Heart left ventricle (tissue), 16 donors: ENCODE measurements at places on chromosomes 16 and 17. TPM values are rescaled to one million over a fixed set of nuclear protein-coding genes. Genes with fewer than 3 reads are reported as not detected.

The KRTAP1-5 gene
- polyA plus RNA-seq: not detected

The SLC6A2 gene
- polyA plus RNA-seq: not detected

- DNase-seq: no peak
Observed at GRCh38 chr16:62963846-62964245, 927.6 kb upstream of the CDH8 start.

DNA sequence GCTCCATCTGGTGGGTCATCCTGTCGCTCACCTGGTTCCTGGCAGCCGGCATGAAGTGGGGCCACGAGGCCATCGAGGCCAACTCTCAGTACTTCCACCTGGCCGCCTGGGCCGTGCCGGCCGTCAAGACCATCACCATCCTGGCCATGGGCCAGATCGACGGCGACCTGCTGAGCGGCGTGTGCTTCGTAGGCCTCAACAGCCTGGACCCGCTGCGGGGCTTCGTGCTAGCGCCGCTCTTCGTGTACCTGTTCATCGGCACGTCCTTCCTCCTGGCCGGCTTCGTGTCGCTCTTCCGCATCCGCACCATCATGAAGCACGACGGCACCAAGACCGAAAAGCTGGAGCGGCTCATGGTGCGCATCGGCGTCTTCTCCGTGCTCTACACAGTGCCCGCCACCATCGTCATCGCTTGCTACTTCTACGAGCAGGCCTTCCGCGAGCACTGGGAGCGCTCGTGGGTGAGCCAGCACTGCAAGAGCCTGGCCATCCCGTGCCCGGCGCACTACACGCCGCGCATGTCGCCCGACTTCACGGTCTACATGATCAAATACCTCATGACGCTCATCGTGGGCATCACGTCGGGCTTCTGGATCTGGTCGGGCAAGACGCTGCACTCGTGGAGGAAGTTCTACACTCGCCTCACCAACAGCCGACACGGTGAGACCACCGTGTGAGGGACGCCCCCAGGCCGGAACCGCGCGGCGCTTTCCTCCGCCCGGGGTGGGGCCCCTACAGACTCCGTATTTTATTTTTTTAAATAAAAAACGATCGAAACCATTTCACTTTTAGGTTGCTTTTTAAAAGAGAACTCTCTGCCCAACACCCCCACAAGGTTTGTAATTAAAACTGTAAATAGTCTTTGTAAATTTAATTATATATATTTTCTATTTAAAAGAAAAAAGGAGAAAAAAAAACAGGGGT, 1.7 kb downstream of the FZD2 start:
- no peak for DNase-seq

DNA sequence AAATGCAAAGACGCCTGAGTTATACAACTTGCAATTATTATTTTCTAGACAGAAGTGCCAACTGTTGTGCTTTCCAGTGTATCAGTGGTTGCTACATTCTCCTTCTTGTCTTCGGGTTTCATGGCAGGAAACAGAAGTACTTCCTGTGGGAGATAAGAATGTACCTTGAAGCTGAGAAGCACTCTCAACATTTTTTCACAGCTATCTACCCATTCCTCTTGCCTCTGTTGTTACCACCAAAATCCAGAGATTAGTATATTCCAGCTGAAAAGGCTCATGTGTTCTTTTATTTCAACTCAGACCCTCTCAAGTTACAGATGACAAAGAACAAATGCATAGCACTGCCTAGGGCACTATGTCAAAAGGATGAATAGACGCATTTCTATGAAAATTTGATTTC, 4.8 kb upstream of the ADAT1 start:
- DNase-seq: no peak
